ENCODE measurements at places on chromosomes 6 and 20.

DNA sequence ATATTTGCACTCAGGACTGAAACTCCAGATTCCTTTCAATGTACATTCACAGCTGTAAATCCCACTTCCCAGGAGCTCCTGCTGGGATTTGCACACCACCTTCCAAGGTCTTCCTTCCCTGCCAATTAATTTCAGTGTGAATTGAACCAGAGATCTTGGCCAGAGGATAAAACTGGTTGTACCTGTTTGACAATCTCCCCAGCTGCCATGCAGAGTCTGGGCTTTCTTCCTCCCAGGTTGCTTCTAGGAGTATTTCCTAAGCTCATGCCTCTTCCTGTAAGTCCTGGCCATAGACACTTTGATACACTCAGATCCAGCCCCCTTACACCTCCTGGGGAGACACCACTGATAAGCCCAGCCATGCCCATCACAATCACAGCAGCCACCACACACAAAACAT, 15.6 kb downstream of the MAFB start:
- no peak overlapping the region for H3K4me3 ChIP-seq
- no peaks in the 10 kb centered on the region for H3K36me3 ChIP-seq
- H3K27me3 ChIP-seq = no peaks in the 10 kb centered on the region
- no peak for DNase-seq
- no peaks in the 10 kb centered on the region for H3K4me1 ChIP-seq

DNA sequence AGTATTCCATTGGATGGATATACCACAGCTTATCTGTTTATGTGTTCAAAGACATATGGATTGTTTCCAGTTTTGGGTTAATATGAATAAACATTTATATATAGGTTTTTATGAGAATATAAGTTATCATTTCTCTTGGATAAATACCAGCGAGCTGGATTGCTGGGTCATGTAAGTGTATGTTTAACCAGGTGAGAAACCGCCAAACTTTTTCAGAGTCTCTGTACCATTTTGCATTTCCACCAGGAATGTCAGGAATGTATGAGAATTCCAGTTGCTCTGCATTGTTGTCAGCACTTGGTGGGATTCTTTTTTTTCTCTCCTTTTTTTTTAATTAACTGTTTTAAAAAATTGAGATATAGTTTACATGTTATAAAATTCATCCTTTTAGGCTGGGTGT, 52.1 kb downstream of the PHF20 start:
- no peak overlapping the region for H3K27ac ChIP-seq
- no peak for DNase-seq
- H3K27me3 ChIP-seq = no peaks in the 10 kb centered on the region
- no peaks in the 10 kb centered on the region for H3K4me1 ChIP-seq
- no peak overlapping the region for H3K4me3 ChIP-seq
- H3K36me3 ChIP-seq = peaks cover 5% of the 10 kb centered on the region

- no peak for DNase-seq
- H3K4me3 ChIP-seq = no peak overlapping the region
- no peak overlapping the region for H3K27ac ChIP-seq
- no peaks in the 10 kb centered on the region for H3K36me3 ChIP-seq
Observed at GRCh38 chr20:14617123-14617522, 279.7 kb upstream of the FLRT3 start.

DNA sequence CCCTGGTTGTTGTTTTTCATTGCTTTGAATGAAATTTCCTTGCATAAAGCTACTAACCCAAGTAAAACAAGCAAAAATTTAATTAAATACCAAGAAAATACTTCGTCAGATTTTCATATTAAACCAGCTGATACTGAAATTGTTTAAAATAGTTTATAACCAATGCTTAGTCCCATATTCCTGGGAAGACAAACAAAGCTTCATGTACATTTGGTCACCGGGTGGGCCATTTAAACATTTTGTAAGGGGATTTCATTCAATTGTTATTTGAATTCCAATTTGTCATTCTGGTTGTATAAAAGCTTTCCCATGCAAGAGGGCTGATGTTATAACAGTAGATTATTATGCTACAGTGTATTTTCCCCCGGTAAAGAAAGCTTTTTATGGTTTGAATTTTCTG, 578 bp upstream of the RBBP9 start:
- no peaks in the 10 kb centered on the region for H3K36me3 ChIP-seq
- H3K27ac ChIP-seq = peak overlapping the region; percentile 6
- no peaks in the 10 kb centered on the region for H3K27me3 ChIP-seq
- H3K4me3 ChIP-seq = no peak overlapping the region
- peaks cover 14% of the 10 kb centered on the region for H3K4me1 ChIP-seq
- DNase-seq = no peak

GRCh38 chr20:25160897-25161296, 34.6 kb upstream of the ENTPD6 start:
- DNase-seq = no peak
- no peaks in the 10 kb centered on the region for H3K27me3 ChIP-seq
- H3K36me3 ChIP-seq = no peaks in the 10 kb centered on the region
- no peaks in the 10 kb centered on the region for H3K4me1 ChIP-seq
- H3K4me3 ChIP-seq = no peak overlapping the region

- H3K27me3 ChIP-seq = no peaks in the 10 kb centered on the region
- no peaks in the 10 kb centered on the region for H3K36me3 ChIP-seq
- H3K4me3 ChIP-seq = no peak overlapping the region
- no peaks in the 10 kb centered on the region for H3K4me1 ChIP-seq
- H3K27ac ChIP-seq = no peak overlapping the region
- DNase-seq = no peak
Observed at GRCh38 chr20:60466687-60467022, 508.4 kb downstream of the CDH26 start.

DNA sequence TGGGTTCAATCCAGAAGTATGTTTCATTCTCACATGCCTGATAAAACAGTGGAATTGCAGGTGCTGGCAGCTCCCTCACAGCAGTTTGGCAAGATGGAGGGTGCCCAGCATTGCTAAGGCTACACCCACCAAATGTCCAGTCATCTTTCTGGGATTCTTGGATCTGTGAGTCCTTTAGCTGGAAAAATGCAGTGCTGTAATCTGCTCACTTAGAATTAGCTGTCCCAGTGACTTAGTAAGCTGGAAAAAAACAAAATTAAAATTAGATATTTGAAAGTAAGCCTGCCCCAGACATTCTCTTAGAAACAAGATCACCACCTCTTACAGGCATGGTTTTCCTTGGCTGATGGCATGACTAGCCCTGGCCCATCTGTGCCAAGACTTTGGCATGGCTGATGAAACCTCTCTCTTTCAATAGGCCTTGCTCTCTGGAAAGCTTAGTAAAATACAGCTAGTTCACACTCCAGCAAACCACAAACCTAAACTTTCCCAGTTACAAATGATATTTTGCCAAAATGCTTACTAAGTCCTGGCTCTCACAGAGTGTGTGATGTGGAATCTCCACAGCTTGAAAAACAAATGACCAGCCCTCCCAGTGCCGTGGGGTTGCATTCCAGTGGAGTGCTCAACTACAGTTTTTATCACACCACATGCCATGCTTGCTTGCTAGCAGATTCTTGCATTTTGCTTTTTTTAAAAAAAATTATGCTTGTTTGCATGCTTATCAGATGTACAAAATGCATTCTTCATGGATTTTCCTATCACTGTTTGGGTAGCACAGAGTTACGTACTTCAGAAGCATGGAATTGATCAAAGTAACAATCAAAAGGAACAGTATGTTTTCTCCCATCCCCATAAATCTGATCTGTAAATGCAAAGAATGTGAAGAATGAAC, 261.5 kb downstream of the EYA4 start:
- DNase-seq = peak; percentile 71
- H3K4me1 ChIP-seq = no peaks in the 10 kb centered on the region
- peak overlapping the region; percentile 55 for H3K27ac ChIP-seq
- no peaks in the 10 kb centered on the region for H3K27me3 ChIP-seq
- no peaks in the 10 kb centered on the region for H3K36me3 ChIP-seq
- H3K4me3 ChIP-seq = no peak overlapping the region

DNA sequence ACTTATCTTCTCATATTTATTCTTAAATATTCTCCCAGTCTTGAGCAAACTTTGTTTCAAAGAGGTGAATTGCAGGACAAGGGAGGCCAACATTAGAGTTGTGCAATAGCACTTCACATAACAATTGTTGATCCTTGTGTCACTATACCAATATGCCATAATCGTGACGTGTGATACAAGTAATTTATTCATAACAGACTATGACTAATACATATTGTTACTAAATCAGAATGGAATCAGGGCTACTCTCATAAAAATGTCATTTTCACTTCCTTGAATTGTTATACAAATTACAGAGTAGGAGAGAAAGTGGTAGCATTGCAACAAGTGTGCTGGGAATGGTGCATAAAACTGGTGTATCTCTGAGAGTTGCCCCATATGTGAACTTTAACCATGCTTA, 37.2 kb upstream of the PLCB1 start:
- H3K4me1 ChIP-seq = peaks cover 11% of the 10 kb centered on the region
- H3K27me3 ChIP-seq = no peaks in the 10 kb centered on the region
- no peak overlapping the region for H3K27ac ChIP-seq
- DNase-seq = no peak

GRCh38 chr6:41286544-41287346, at the start of gene TREM1:
Gene TREM1 (minus strand): TSS chr6:41286682. CDS start chr6:41286655, 27 bp downstream.
- H3K27me3 ChIP-seq = no peaks in the 10 kb centered on the region
- no peaks in the 10 kb centered on the region for H3K4me1 ChIP-seq
- DNase-seq = peak; percentile 72
- no peak within 1 kb of the TSS for H3K4me3 ChIP-seq

DNA sequence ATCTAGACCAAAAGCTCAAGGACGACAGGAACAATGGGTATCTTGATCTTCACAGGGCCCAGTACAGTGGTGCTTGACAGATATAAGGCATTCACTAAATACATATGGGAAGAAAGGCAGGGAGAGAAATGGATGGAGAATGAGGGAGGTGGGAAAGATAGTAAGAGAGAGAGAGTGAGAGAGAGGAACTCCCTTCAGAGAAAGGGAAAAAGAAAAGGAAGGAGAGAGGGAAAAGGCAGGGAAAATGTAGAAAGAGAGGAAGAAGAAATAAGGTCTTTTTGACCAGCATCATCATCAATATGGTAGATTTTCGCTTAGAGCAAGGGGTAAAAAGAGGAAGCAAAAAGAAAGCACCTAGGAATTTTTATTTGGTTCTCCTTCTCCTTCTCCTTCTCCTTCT, 760 bp upstream of the ANKRD66 start:
- H3K36me3 ChIP-seq = no peaks in the 10 kb centered on the region
- H3K27ac ChIP-seq = no peak overlapping the region
- no peak overlapping the region for H3K4me3 ChIP-seq
- no peaks in the 10 kb centered on the region for H3K27me3 ChIP-seq
- H3K4me1 ChIP-seq = no peaks in the 10 kb centered on the region
